ENCODE measurements at places on chromosomes 7 and 10.
A peak's percentile ranks its signal among the peaks of the same experiment; 100 is the strongest.

GRCh38 chr10:23063045-23063972 lies 32.1 kb upstream of the MSRB2 start:
- no peak for DNase-seq

GRCh38 chr10:63763744-63764143 lies 242.5 kb downstream of the REEP3 start:
- DNase-seq = no peak

DNA sequence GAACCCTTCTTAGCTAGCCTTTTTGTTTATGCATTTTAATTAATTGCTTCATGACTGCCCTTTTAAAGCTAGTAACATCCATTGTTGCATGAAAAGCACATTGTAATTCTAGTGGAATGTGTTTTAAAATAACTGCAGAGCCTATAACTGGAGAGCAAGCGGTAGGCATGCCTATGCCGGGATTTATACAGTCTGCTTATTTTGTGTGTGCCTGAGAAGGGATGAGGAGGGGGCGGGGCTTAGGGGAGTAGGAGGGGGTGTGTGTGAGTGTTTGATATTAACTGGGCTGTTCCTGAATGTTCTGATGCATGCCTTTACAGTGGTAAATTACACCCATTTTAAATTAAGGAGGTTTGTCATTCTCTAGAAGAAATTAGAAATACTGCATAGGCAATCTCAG lies 208.1 kb downstream of the TCF7L2 start:
- DNase-seq = no peak

DNA sequence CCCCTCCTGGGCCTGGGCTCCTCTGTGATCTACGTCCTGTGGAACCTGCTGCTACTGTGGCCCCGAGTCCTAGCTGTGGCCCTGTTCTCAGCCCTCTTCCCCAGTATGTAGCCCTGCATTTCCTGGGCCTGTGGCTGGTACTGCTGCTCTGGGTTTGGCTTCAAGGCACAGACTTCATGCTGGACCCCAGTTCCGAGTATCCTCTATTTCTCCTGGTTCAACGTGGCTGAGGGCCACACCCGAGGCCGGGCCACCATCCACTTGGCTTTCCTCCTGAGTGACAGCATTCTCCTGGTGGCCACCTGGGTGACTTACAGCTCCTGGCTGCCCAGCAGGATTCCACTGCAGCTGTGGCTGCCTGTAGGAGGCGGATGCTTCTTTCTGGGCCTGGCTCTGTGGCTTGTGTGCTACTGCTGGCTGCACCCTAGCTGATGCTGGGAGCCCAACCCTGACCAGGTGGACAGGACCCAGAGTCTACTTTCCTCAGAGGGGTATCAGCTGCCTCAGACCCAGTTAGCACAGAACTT lies 37.8 kb upstream of the MMD2 start:
- no peak for DNase-seq

- DNase-seq = no peak
These were observed 33.2 kb downstream of the TBATA start for GRCh38 chr10:70751991-70752390.

DNA sequence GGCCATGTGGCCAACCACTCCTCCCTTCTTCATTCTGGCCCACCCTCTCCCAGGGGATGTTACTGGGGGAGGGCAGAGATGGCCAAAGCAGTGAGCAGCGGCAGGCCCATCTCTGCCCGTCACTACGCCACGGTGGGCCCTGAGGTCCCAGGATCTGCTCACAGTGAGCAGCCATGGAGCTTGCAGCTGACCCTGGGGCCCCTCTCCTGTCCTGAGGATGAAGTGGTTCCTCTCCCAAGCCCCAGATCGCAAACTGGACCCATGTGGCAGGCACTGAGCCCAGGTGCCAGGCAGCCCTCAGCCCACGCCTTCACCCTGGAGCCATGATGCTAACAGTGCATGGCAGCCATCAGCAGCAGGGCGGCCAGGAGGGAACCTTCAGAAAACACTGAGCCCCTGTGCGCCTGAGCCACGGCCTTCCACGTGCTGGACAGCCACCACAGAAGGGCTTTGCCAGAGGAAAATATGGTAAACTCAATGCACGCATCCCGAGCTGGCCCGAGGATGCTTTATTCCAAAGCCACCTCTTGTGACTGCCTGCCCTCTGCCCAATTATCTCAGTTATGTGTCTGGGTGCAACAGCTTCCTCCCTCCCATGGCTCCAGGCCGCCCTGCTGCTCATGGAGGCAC lies 485.7 kb downstream of the PTPRN2 start:
- DNase-seq = no peak

GRCh38 chr10:8043569-8044306 lies 10.8 kb upstream of the GATA3 start:
- peak; percentile 31 for DNase-seq

DNA sequence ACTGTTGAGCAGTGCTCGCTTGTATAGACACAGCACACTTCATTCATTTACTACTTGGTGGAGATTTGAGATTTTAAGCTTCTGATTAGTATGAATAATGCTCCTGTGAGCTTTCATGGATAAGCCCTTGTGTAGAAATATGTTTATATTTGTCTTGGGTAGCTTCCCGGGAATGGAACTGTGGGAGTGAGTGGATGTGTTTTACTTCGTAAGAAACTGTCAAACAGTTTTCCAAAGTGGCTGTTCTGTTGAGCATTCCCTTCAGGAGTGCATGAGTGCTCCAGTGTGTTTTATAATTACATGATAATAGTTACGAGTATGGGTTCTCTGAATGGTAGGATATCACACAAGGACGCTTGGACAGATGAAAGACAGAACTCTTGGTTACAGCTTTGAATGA lies 49.4 kb downstream of the VWC2 start:
- DNase-seq = no peak

GRCh38 chr10:69228151-69228550 lies 8.0 kb downstream of the HKDC1 start:
- no peak for DNase-seq

GRCh38 chr7:135274495-135275268 lies 41.0 kb downstream of the STRA8 start:
- DNase-seq = peak; percentile 72

DNA sequence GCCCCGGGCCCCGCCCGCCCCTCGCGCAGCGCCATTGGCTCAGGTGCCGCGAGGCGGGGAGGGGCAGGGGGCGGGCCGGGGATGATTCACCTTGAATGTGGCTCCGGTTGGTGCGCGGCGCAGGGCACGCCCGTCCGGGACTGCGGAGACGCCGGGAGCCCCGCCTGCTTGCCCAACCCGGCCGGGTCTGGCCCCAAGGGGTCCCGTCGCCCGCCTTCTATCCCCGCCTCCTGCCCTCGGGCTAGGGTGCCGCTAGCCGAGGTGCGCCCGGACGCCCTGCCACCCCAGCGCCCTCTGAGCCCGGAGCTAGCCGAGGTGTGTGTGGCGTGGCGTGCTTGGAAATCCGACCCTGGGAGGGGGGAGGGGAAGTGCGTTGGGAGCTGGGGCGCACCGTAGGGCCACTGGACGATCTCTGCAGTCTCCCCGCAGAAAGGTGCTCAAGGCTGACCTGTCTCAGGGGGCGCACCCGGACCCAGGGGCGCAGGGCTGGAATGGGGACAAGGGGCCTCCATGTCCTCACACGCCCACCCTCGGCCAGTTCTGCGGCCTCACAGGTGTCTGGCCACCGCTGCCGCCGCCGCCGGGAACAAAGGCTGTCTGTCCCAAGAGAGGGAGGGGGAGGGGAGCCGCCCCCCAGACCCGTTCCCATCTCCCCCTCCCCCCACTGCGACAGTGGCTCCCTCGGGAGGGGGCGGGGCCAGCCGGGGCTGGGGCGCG lies 168.9 kb downstream of the NRF1 start:
- DNase-seq = peak; percentile 81

DNA sequence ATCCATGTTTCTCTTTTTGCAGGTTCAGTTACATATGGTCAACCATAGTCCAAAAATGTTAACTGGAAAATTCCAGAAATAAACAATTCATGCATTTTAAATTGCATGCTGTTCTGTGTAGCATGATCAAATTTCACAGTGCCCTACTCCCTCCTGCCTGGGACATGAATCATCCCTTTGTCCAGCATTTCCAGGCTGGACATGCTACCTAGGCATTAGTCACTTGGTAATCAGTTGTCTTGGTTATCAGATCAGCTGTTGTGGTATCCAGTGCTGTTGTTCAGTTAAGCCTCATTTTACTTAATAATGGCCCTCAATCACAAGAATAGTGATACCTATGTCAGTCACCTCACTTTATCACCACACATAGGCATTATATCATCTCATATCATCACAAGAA lies 7.3 kb upstream of the PNLIP start:
- no peak for DNase-seq

GRCh38 chr10:92590623-92591549 lies 2.0 kb upstream of the KIF11 start:
- DNase-seq = no peak

DNA sequence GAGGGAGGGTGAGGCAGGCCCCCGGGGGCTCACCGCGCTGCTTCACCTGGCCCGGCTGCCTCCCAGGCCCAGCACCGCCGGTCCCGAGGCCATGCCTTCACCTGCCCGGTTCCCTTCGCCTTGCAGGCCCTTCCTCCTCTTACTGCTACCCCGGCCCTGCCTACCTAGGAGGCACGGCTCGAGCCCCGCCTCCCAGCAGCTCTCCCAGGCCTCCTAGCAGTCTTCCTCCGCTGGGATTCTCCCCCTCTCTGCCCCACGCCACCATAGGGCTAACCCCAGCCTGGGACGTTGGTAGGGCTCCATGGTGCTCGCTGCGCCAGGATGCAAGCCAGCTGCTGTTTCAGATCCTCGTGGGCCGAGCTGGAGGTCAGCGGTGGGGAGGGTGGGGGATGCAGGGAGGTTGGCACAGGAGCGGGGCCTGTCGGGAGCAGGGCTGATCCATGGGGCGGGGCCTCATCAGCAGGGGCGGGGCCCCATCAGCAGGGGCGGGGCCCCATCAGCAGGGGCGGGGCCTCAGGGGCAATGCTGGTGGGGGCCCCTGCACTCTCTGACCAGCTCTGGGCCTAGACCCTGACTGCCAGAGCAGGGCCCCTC lies 63.3 kb downstream of the RASGEF1A start:
- DNase-seq = peak; percentile 16

DNA sequence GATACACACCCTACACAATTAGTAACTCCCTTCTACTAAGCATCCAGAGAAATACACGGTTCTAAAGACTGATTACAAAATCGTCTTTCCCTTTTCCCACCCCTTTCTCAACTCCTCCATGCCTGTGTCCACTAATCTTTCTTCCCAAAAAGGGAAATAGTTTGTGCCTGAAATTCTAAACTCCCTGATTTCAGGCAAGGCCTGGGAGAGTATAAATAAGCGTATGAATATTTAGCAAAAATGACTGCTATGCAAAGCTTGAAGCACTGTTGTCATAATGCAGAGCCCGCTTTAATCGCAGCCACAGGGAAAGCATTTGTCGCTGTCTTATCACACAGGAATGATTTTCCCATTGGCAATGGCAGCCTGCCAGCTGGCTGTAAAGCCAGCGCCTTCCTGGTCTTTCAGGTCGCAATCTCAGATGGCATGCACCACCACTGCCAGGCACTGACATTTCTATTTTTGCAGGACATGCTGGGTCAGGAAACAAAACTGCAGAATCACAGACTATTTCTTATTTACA lies 142.9 kb upstream of the PCGF5 start:
- DNase-seq = no peak

- DNase-seq = no peak
These were observed 15.1 kb downstream of the LRRC20 start for GRCh38 chr10:70367195-70367796.

- DNase-seq = no peak
These were observed 40.3 kb downstream of the PITRM1 start for GRCh38 chr10:3132036-3133025.

GRCh38 chr10:77249901-77250459 lies 387.6 kb downstream of the KCNMA1 start:
- no peak for DNase-seq

GRCh38 chr10:110488940-110489339 lies 8.8 kb upstream of the DUSP5 start:
- DNase-seq = no peak

- DNase-seq = no peak
These were observed 71.3 kb downstream of the PTN start for GRCh38 chr7:137272249-137272648.

- DNase-seq = no peak
These were observed 225.6 kb downstream of the PTPRN2 start for GRCh38 chr7:158362001-158362400.

DNA sequence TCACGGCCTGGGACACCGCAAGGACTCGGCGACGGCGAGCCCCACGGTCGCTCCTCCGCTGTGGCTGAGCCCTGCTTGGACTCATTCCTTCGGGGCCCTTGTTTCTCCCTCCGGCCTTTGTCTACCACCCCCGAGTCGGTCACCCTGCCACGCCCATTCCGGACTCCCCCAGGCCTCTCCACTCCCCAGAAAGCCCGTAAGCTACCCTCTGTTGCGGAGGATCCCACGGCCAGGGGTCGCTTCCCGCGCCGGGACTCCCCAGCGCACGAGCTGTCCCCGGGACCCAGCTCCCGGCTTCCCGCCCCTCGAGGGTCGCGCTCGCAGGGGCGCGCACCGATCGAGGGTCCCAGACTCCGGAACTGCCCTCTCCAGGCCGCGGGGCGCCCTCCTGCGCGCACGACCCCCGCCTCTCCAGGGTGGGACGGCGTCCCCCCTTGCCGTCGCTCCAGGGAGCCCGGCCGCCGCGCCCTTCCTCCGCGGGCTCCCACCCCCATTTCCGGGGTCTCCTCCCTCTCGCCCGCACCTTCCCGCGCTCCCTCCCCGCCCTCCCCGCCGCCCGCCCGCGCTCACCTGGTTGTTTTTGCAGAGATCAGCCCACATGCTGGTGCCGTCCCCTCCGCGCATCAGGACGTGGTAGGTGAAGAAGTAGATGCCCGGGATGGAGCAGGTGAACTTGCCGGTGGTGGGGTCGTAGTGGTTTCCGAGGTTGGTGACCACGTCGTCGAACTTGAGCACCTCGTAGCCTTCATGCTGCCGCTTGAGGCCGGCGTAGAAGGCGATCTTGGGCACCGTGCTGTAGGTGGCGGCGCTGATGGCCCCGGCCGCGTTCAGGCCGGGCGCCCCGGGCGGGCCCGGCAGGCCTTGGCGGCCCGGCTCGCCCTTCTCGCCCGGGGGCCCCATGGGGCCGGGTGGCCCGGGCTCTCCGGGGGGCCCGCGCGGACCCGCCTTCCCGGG lies 1.5 kb downstream of the C1QL3 start:
- no peak for DNase-seq

DNA sequence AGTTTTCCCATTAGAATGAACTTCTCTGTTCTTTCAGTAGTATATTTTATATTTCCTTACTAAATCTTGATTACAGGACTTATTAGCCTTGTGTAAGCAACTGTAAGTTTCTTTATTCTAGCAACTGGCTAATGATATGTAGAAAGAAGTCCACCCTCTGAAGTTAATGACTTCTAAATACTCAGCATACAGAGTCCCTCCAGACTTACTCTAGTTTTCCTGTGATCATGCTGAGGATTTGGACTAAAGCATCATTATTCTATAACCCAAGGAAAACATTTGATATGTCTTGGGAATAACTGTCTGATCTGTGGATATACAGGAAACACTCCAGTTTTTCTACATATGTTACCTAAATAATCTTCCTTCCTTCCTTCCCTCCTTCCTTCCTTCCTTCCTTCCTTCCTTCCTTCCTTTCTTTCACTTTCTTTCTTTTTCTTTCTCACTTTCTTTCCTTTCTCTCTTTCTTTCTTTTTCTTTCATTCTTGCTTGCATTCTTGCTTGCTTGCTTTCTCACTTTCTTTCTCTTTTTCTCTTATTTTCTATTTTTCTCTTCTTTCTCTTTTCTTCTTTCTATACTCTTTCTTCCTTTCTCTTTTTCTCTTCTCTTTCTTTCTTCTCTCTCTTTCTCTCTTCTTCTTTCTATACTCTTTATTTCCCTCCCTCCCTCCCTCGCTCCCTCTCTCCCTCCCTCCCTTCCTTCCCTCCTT lies 297.6 kb upstream of the MTPN start:
- DNase-seq = no peak

GRCh38 chr10:60314069-60314940 lies 75.4 kb downstream of the ANK3 start:
- DNase-seq = no peak

GRCh38 chr7:20906801-20907453 lies 120.2 kb upstream of the SP8 start:
- DNase-seq = no peak

All from activated CD8-positive, alpha-beta memory T cell treated with anti-CD3 and anti-CD28 coated beads, Interleukin-2, amount 50 U/mL, for 4 hours (primary cell).